SJSA1 (cell line): ENCODE measurements at places on chromosomes 5 and 9. TPM values are rescaled to one million over a fixed set of nuclear protein-coding genes. Genes with fewer than 3 reads are reported as not detected.

DNA sequence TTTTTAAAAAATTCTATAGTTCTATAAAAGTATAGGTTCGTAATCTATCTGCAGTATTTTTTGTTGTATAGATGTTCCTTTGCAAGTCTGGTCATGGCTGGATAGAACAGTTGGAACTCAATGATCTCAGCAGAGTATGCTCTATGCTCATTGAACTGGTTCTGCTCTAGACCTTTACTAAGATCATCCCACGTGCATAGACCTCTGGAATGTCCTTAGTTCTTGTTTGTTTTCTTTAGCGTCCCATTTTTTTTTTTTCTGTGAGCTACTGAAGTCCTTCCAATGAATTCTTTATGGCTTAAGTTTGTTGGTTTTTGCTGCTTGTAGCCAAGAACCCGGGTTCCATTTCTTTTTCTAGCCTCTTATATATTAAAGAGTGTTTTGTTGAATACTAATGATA is 3.5 kb downstream of the TMEM38B start:
- DNase-seq: no peak

The PPP1R26 gene
- total RNA-seq: 11.0 and 16.8 TPM in 2 replicates

GRCh38 chr9:115085773-115086377 is 32.1 kb downstream of the TNC start:
- no peak for DNase-seq

DNA sequence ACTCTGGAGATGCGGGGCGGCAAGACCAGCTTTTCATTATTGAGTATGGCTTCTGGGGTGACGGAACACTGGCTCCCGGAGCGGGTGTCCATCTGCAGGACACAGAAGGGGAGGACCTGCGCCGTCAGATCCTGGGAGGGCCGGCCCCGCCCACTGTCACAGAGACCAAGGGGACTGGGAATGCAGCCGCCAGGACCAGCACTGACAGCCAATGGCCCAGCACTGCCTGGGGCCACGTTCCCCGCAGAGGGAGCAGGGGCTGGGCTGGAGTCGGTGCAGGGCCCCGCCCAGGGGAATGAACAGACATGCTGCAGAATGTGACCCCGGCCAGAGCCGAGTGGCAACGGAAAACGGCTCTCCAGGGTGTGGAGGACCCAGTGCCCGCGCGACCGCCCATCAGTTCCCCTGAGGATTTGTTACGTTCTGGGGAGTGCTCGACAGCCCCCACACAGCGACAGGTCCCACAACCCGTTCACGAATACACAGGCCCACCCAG is at the start of gene ZDHHC11:
Gene ZDHHC11 (minus strand): TSS at position 476 of the 496 bp plus-strand sequence. CDS start 384 bp downstream, at position 92.
- no peak for DNase-seq

The NME5 gene
- total RNA-seq: not detected in 2 replicates

DNA sequence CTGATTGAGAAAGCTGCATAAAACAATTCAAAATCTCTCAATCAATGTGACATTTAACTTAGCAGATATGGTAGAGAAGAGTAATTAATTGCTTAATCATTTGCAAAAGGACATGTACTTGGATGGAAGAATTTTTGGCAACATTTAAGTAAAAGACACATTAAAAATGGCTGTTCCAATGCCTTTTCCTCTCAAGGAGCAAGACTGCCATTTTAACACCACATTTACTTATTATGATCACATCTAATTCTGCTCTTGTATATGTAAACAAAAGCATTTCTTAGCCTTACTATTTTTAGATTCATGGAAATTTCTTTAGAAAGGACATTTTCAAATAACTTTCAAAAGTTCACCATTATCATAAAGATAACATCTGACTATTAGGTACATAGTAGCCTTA is 360.0 kb downstream of the HINT1 start:
- no peak for DNase-seq

The MARCOL gene
- total RNA-seq: not detected in 2 replicates

- no peak for DNase-seq
Observed at GRCh38 chr5:68372161-68372560, 156.6 kb downstream of the PIK3R1 start.

DNA sequence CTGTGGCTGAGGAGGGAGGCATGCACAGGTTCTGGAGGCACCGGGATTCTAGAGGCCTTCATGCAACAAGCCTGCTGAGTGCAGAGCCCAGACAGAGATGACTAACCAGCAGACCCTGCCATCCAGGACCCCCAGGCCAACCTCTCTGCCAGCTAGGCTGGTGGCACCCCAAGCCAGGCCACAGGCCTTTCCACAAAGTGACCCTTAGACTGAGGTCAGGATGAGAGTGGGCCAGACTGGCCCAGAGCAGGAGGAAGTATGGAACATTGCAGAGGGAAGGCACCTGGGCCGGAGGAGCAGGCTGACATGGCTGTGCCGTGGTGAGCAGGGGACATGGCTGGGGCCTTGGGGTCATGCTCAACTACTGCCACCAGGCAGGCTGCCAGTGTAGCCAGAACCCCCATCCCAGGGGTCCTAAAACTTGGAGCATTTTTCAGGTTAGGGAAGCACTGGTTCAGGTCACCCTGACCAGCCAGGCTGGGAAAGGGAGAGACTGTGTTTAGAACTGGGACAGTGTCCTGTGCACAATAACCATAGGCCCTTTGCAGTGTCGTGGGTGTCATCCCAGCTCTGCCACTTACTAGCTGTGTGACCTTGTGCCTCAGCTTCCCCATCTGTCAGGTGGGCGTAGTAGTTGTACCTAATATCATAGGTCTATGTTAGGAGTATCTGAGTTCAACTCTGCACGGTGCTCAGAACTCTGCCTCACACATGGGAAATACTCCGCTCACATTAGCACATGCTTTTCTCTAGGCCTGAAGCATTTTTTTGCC is 17.3 kb downstream of the TCF7 start:
- no peak for DNase-seq

GRCh38 chr5:126003309-126003708 is 419.9 kb upstream of the GRAMD2B start:
- no peak for DNase-seq

The FBP1 gene
- total RNA-seq: not detected in 2 replicates

The ZFP37 gene
- 0.31 and 1.00 TPM in 2 replicates for total RNA-seq

DNA sequence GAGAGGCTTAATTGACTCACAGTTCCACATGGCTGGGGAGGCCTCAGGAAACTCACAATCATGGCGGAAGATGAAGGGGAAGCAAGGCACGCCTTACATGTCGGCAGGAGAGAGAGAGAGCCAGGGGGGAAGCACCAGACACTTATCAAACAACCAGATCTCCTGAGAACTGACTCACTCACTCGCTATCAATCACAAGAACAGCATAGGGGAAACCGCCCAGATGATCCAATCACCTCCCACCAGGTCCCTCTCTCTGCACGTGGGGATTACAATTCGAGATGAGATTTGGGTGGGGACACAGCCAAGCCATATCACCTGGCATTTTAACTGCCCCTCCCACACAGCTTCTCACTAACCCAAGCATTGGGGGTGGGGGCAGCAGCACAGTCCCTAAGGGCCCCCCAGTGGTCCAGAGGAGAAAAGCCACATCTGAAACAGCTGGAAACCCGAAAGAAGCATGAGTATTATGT is 76.1 kb upstream of the ASS1 start:
- no peak for DNase-seq
